ENCODE measurements at places on chromosomes 12 and 14.

GRCh38 chr12:55935738-55936151, 4.8 kb downstream of the DGKA start:
- no peak for DNase-seq

GRCh38 chr14:23881282-23881681, 72.3 kb upstream of the DHRS4 start:
- DNase-seq: no peak

DNA sequence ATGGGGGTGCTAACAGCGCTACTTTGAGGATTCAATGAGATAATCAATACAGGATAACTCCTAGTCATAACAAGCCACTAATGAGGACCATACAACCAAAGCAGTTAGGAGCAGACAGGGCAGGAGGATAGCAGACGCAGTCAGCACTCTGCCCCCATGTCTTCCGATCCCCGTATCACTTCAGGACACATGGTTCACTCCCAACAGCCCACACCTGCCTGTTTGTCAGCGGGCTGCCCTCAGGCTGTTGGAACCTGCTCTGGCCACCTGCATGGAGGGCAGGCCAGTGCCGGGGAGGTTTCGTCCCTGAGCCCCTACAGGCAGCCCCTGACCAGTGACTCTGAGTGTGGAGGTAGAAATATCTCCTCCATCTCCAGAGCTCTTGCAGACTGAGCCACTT, 37.1 kb upstream of the LTBP2 start:
- DNase-seq: no peak

- DNase-seq: no peak
These were observed 43.7 kb downstream of the TESPA1 start for GRCh38 chr12:54940727-54941315.

GRCh38 chr14:67857778-67858350, 38.3 kb downstream of the RAD51B start:
- DNase-seq: no peak

GRCh38 chr14:89134640-89135039, 282.4 kb downstream of the FOXN3 start:
- no peak for DNase-seq

- peak; percentile 1 for DNase-seq
These were observed 103.1 kb downstream of the HELB start for GRCh38 chr12:66405395-66405794.

DNA sequence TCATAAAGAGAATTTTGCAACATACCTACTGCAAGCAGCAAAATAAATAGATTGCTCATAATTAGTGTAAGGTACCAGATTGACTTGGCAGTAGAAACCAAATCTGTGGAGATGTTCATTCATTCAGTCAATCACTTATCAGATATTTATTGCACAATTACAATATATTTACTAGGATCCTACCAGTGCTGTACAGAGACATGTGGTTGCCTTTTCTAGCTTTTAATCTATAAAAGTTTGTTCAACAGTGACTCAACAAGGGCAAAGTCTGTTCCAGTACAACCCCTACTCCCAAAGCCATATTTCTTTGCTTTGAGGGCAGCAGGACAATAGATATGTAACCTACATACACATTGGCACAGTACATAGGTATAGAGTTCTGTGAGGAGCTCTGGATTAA, 27.3 kb downstream of the ABCD2 start:
- no peak for DNase-seq

GRCh38 chr14:23285530-23286019, 357 bp downstream of the HOMEZ start:
- DNase-seq: no peak

DNA sequence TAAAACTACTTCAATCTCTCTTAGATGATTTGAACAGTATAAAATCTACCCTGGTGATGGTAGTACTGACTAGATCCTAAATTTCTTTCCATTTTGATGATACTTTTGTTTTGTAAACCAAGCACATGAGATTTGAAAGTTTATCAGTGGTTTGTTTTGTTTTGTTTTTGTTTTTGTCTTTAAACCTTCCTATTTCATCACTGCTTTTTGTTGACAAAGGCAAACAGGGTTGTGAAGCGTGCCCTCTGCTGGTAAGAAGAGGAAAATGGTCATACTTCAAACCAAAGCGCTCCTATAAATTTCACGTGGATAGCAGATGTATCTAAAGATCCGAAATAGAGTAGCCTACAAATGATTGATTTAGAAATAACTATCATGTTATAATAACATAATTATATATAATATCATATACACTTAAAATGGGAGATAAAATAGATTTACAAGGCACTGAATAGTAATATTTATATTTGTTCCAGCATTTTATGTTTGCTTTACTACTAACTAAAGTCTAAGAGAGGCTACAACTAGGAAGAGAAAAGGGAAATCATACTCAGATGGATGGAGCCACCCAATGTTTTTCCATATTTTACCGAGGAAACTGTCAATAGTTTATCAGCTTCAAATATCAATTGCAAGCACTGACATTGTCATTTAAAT, 254.0 kb upstream of the USP15 start:
- DNase-seq: no peak

GRCh38 chr12:125122668-125123067, 57.4 kb downstream of the AACS start:
- DNase-seq: no peak

DNA sequence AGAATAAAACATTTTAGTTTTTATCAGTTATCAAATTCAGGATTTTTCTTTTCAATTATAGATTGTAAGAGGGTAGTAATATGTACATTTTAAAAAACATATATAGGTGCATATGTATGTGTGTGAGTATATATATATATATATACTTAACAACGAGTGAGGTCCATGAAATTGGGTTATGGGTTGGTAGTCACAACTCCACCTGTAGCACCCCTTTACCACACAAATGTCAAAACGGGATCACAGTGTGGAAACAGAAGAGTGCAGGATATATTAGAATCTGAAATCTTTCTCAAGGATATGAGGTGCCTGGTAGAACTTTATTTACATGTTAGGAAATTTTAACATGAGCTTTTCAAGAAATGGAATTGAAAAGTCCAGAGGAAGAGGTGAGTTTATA, 31.3 kb downstream of the MIA2 start:
- no peak for DNase-seq

- DNase-seq: no peak
These were observed 79.1 kb upstream of the EEA1 start for GRCh38 chr12:93008044-93008778.

DNA sequence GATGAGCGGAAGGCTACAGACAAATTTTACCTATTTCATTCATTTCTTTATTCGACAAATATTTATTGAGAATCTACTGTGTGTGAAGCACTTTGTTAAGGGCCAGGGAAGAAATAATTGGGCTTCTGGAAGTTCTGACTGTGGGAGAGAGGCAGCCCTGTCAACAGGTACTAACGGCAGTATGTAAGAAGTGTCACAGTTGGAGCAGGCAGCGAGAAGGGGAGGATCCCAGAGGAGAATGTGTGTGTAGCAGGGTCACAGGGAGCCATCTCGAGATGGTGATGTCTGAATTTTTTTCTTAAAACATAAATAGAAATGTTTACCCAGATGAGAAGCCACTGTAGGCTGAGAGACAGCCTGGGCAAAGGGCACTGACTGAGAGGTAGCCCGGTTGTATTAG, 163.3 kb upstream of the SLC38A2 start:
- DNase-seq: no peak

GRCh38 chr12:30136696-30137095, 353.0 kb upstream of the TMTC1 start:
- DNase-seq: no peak

GRCh38 chr12:50862316-50862715, 19.6 kb downstream of the TMPRSS12 start:
- DNase-seq: peak; percentile 28

- DNase-seq: peak; percentile 39
These were observed at the start of gene PALS1 for GRCh38 chr14:67241411-67242167. PALS1 (plus strand) TSS chr14:67241435; CDS start chr14:67279171, 37,736 bp downstream.

DNA sequence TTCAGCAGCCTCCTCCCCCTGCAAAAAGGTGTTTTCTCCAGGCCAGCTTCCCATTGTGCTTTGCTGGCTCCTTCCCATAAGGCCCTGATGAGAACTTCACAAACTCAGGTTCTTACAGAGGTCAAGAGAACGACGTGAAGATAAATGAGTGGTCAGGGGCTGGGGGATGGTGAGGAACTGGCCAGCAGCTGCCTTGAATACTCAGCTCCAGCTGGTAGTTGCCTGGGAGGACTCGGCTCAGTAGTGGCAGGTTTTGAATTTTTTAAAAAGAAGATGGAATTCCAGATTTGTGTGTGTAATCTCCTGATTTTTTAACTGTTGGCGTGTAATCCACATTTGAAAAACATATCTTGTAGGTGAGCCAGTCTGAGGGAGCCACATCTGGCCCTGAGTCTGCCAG, 5.9 kb downstream of the DDX55 start:
- DNase-seq: no peak

DNA sequence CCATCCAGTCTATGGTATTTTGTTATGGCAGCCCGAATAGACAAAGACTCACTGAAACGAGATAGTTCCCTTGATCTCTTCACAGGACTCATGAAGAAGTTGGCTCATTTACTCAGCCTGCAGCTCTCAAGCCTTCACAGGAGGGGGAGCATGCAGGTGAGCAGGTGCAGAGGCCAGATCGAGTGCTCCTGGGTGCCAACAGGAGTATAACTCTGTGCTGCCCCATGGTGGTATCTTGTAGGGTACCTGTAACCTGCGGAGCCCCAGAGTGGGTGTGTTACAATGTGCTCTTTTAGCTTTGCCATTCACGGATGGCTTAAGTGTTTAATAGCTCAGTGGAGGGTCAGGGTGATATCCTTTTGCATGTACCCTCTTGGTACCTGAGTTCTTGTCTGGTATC, 159.5 kb downstream of the METTL25 start:
- no peak for DNase-seq

DNA sequence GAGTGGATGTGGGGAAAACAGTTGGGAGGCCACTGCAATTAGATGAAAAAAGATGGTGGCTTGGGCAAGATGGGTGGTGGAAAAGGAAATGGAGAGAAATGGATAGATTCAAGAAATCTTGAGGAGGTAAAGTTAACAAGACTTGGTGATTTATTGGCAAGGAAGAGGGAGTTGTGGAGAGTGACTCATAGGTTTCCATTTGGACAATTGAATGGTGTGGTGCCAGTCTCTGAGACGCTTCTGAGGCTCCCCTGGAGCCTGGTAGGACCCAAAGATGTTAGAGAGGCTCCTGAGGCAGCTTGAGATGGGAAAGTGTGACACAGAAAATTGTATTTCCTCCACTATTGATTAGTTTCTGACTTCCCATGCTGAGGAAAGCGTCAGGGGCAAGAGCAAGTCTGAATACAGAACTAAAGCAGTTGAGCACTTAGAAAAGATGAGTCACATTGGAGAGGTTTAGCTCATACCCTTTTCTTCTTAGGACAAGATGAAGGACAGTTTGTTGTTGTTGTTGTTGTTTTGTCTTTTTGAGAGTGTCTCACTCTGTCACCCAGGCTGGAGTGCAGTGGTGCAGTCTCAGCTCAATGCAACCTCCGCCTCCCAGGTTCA, 4.5 kb downstream of the PRPF40B start:
- no peak for DNase-seq

- DNase-seq: no peak
These were observed 23.1 kb upstream of the GNS start for GRCh38 chr12:64782191-64782876.

- DNase-seq: no peak
These were observed 32.1 kb downstream of the FMNL3 start for GRCh38 chr12:49675137-49675536.

DNA sequence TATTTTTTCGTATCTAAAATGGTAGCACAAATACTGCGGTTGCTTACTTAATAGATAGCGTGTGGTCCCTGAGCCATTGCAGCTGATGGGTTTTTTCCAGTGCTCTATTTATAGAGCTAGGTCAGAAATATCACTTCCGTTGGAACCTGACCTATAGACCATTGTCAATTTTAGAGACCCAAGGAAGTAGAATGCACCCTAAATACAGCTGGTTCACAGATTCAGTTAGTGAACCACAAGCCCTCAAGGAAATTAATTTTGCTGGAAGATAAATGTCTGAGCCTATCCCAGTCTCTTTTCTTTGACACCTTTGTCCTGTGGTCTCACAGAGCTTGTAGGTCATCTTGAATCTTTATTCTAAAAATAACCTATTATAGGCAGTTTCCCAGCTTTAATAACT, 391.0 kb downstream of the ZFP36L1 start:
- no peak for DNase-seq

DNA sequence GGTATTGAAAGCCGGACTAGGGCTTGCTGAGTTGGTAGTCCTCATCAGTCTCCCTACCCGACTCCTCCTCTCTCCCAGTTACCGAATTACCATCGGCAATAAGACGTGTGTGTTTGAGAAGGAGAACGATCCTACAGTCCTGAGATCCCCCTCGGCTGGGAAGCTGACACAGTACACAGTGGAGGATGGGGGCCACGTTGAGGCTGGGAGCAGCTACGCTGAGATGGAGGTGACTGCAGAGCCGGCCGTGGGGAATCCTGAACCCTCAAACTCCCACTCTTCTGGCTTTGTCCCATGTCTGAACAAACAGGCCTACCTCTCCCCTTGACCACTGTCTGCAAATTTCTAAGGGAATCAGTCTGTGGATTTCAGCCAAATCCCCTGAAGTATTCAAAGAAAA, 82.9 kb downstream of the ACACB start:
- no peak for DNase-seq

GRCh38 chr12:42130672-42131402, 13.8 kb downstream of the GXYLT1 start:
- DNase-seq: no peak

DNA sequence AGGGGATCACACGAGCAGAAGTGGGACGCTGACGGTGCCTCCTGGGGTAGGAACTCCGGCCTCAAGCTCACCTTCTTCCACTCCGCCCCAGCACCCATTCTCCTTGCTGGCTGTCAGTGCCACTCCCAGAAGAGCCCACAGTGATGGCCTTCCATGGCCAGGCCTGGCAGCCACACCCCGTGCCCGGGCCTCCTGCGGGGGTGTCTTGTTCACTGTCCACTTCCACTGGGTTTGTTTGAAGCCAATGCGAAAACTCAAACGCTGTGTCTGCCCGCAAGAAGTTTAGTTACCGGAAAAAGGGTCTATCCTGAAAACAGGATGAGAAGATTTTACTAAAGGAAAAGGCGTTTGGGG, 38.1 kb downstream of the CCDC88C start:
- no peak for DNase-seq

DNA sequence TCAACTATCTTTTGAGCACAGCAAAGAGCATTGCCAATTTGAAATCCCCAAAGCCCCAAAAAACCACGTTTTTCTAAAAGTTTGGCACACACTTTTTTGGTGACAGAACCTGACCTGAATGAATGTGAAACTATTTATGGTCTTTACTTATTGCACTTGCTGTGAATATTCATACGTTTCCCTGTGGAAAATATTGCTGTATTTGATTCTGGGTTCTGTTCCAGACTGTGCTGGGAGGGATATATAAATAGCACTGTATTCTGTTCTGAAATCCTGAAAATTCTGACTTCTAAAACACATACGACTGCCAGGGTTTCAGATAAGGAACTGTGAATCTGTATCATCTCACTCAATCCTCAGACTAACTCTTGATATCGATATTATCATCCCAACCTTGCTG, 35.1 kb downstream of the NR1H4 start:
- no peak for DNase-seq

GRCh38 chr14:52690983-52691760, 4.2 kb downstream of the ERO1A start:
- no peak for DNase-seq

Measured in BJ (cell line).